B cell (primary cell): ENCODE measurements at places on chromosomes 5 and 9. TPM values are rescaled to one million over a fixed set of nuclear protein-coding genes. Genes with fewer than 3 reads are reported as not detected.

- H3K4me1 ChIP-seq: peaks cover 3% of the 10 kb centered on the region
- H3K27ac ChIP-seq: no peak overlapping the region
- H3K27me3 ChIP-seq: no peaks in the 10 kb centered on the region
Measured at GRCh38 chr9:89000371-89000781, 9.1 kb downstream of the S1PR3 start.

GRCh38 chr5:3843706-3844105 is 248.1 kb downstream of the IRX1 start:
- H3K27me3 ChIP-seq: no peaks in the 10 kb centered on the region
- H3K27ac ChIP-seq: no peak overlapping the region
- no peaks in the 10 kb centered on the region for H3K36me3 ChIP-seq
- DNase-seq: no peak
- H3K4me1 ChIP-seq: no peaks in the 10 kb centered on the region

DNA sequence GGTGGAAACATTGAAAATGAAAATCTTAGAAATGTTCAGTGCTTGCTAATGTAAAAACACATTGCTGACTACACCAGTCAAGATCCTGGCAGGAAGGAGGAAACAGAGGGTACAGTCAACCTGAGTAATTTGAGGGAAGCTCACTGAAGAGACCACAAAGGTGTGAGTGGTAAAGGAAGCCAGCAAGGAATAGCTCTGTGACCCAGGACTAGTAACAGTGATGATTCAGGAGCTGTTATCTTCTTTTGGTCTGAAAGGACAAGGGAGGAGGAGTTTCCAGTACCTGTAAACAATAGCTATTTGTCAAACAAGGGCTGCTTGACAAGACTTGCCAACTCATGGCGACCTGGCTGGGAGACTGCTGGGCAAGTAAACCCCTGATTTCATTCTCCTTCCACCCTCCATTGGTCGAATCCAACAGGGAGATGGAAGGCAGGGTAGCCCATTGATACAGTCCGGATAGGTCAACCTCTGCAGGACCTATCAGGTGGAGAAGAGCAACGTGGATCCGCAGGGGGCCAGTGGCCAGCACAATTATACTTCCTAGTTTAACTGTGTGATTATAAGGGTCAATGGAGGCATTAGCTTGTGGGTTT is 68.1 kb downstream of the MAMDC2 start:
- DNase-seq: no peak
- H3K27me3 ChIP-seq: peaks cover 3% of the 10 kb centered on the region
- H3K27ac ChIP-seq: no peak overlapping the region
- H3K4me3 ChIP-seq: no peak overlapping the region

Gene IL33
- not detected in 2 replicates for total RNA-seq

DNA sequence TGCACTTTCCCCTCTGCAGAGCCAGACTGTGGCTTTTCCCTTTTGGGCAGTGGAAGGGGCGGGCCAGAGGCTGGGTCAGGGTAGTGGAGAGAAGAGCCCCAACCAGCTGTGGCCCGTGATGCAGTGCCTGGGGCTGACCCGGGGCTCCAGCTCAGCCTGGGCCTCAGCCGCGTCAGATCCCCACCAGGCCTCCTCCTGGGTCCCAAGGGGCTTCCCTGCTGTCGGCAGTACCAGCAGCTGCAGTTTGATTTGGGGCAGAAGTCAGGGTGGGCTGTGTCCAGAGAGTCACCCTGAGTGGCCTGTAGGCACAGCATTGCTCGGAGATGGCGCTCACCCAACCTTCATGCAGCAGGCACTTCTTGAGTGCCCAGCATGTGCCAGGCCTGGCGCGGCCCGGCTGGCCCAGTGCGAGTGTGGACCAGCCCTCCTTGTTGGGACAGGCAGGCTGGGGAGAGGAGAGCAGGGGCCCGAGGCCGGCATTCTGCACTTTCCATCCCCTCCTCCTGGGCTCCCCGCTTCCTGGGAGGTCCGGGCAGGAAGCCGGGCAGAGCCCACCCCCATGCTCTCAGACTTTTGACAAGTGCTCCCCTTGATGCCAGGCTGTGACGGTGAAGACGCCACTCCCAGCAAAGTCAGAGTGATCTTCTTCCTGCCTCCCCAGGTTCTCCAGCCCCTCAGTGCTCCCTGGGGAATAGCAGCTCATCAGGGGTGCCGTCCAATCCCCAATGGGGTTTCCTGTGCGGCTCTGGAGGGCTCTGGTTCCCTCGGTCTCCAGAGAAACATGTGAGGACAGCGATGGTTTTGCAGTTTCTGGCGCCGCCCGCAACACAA is 88.3 kb upstream of the COL5A1 start:
- no peaks in the 10 kb centered on the region for H3K36me3 ChIP-seq
- H3K4me3 ChIP-seq: no peak overlapping the region
- no peak for DNase-seq
- no peak overlapping the region for H3K27ac ChIP-seq

Gene FOXI1
- total RNA-seq: not detected in 2 replicates

DNA sequence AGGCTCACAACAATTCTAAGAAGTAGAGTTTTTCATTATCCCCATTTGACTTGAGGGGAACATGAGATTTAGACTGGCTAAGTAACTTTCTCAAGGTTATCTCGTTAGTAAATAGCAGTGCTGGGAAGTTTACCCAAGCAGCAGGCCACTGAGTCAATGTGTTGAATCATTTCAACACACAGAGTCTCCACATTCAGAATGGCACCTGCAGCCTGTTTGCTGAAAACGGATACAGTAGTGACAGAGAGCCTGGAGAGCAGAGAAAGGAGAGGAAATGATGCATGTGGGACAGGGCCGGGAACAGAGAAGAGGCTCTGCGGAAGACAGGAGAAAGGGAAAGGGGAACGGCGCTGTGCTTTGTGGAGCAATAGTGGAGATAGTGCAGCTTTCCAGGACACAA is 33.5 kb upstream of the ZSWIM6 start:
- H3K36me3 ChIP-seq: no peaks in the 10 kb centered on the region
- H3K4me3 ChIP-seq: no peak overlapping the region
- no peaks in the 10 kb centered on the region for H3K27me3 ChIP-seq
- peaks cover 2% of the 10 kb centered on the region for H3K4me1 ChIP-seq

DNA sequence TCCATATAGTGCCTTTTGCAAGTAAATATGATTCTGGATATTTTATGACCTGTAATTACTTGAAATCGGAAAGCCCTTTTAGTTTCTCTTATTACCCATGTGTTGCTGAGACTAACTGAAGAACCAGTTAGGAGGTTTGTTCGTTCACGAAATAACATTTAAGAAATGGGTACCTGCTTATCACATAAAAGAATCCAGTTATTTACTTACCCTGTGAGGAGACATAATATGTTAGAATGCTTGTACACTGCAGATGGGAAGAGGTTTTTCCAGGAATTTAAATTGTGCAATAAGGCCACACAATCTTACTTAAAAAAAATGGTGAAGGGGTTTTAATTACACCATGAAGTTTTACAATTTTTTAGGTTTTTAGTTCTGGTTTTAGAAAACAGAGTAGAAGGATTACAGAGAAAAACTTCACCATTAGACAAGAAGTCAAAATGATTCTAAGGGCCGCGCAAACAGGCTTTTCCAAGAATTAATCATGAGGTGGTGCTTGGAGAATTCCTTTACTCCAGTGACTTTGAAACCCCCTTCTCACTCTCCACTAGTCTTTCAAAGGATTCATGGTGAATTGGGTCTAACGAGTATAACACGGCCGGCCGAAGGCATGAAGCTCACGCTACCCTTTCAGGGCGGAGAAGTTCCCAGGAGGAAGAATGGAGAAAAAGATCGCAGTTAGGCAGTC is 1.1 kb upstream of the PTGER4 start:
- no peaks in the 10 kb centered on the region for H3K27me3 ChIP-seq
- H3K27ac ChIP-seq: peak overlapping the region; percentile 89
- H3K4me1 ChIP-seq: peaks cover 23% of the 10 kb centered on the region
- DNase-seq: no peak

DNA sequence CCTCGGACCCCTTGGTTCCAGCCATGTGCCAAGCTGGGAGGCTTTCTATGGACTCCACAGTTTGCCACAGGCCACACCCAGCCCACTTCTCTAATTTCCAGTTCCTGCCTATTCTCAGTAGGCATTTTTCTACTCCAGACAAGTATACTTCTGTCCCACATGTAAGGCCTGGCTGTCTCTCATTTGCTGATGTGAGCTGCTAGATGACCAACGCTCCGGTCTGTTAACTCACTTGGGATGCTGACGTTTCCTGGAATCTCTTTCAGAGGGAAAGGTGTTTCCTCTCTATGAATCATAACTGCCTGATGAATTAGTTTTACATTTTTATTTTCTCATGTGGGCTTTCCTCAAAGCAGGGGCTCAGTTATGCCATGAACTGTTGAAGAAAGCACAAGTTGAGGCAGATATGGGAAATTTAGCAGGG is 36.3 kb downstream of the ERGIC1 start:
- H3K36me3 ChIP-seq: peaks cover 24% of the 10 kb centered on the region
- peak overlapping the region; percentile 60 for H3K27ac ChIP-seq
- H3K27me3 ChIP-seq: no peaks in the 10 kb centered on the region

DNA sequence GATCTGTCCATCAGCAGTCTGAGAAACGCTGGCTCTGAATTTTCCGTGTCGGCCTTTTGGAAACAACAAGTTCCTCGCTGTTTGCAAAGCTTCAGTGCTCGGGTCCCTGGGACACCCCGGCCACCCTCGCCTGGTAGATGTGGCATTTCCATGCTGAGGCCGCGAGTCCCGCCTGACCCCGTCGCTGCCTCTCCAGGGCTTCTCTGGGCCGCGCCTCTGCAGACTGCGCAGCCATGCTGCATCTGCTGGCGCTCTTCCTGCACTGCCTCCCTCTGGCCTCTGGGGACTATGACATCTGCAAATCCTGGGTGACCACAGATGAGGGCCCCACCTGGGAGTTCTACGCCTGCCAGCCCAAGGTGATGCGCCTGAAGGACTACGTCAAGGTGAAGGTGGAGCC is 4.7 kb downstream of the NTNG2 start:
- peaks cover 44% of the 10 kb centered on the region for H3K27me3 ChIP-seq
- H3K36me3 ChIP-seq: no peaks in the 10 kb centered on the region
- H3K4me1 ChIP-seq: peaks cover 24% of the 10 kb centered on the region

GRCh38 chr5:135745897-135746500 is 88.5 kb upstream of the SLC25A48 start:
- no peaks in the 10 kb centered on the region for H3K36me3 ChIP-seq
- no peak overlapping the region for H3K27ac ChIP-seq
- H3K27me3 ChIP-seq: no peaks in the 10 kb centered on the region
- no peaks in the 10 kb centered on the region for H3K4me1 ChIP-seq
- no peak overlapping the region for H3K4me3 ChIP-seq

DNA sequence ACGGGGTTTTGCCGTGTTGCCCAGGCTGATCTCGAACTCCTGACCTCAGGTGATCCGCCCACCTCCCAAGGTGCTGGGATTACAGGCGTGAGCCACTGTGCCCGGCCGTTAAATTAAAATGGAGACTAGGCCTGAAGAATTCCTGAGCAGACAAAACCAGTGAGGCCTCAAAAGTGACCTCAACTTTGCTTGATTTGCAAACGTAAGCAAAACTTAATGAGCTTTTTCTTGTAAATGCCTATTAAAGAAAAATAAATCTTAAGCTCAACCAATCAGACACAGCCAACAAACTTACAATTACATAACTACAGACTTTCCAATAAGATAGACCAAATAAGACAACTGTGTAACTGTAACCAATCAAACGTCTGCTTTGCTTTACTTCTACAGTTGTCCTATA is 111.3 kb upstream of the SEMA6A start:
- peaks cover 13% of the 10 kb centered on the region for H3K4me1 ChIP-seq
- H3K27me3 ChIP-seq: no peaks in the 10 kb centered on the region
- DNase-seq: no peak
- no peak overlapping the region for H3K4me3 ChIP-seq

- peak; percentile 69 for DNase-seq
- no peaks in the 10 kb centered on the region for H3K27me3 ChIP-seq
Measured at GRCh38 chr5:54772684-54773083, 212.7 kb downstream of the ESM1 start.

Gene XPA
- 21.3 and 27.4 TPM in 2 replicates for total RNA-seq

DNA sequence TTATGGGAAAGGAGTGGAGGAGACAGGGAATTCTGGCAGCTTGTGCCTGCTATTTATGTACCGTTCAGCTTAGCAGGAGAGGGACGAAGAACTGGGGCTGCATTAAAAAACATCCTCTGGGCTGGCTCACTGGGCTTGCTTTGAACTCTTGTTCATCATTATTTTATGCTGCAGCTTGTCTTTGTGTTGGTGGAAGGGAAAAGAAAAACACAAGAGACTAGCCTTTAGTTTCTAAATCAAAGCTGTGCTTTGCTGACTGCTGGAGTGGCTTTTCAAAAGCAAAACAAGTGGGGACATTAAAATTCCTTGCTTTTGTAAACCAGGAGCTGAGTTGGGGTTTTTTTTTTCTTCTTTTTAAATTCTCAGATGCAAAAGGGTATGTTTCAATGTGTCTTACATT is 5.9 kb upstream of the RGMB start:
- no peak overlapping the region for H3K4me3 ChIP-seq
- no peak for DNase-seq
- peaks cover 30% of the 10 kb centered on the region for H3K4me1 ChIP-seq
- no peak overlapping the region for H3K27ac ChIP-seq
- peaks cover 39% of the 10 kb centered on the region for H3K27me3 ChIP-seq
- H3K36me3 ChIP-seq: no peaks in the 10 kb centered on the region

GRCh38 chr9:125460346-125460745 is 198.7 kb downstream of the GAPVD1 start:
- H3K36me3 ChIP-seq: peaks cover 31% of the 10 kb centered on the region
- no peaks in the 10 kb centered on the region for H3K27me3 ChIP-seq
- H3K4me3 ChIP-seq: no peak overlapping the region
- no peaks in the 10 kb centered on the region for H3K4me1 ChIP-seq
- no peak overlapping the region for H3K27ac ChIP-seq

DNA sequence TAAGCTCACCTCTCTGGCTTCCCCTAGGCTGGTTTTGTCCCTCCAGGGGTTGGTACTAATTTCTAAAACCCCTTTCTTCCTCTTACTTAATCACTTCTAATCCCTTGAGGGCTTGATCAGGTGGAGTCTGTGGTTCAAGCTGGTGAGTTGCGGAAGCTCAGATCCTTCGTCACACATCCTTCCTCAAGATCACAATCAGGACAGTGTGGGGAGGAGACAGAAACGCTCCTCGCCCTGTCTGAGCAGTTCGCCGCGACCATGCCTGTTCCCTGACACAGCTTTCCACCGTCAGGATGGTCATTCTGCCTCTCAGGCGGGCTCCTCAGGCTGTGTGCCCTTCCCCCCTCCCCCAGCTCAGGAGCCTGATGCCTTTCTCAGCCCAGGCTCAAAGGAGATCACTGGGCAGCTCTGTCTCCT is 24.3 kb downstream of the CPLX2 start:
- no peaks in the 10 kb centered on the region for H3K36me3 ChIP-seq
- H3K4me1 ChIP-seq: peaks cover 28% of the 10 kb centered on the region
- peak overlapping the region; percentile 42 for H3K4me3 ChIP-seq

DNA sequence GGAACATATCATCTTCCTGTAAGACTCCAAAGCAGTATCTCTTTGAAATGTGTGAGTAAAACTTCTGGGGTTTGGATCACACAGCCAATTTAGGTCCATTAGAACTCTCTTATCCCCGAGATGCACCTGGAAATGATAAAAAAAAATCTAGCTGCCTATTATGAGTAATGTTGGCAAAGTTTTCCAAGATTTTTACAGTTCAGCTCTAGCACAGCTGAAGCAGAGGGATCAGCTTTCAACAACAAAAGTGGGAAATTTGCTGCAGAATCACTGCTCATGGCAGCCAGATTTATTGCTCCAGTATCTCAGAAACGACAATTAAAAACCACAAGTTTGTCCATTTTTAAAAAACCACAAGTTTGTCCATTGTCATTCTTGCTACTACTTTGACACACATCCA is 292.2 kb downstream of the IRX2 start:
- H3K4me3 ChIP-seq: no peak overlapping the region
- DNase-seq: no peak
- H3K27ac ChIP-seq: no peak overlapping the region
